ENCODE measurements at places on chromosomes 11 and 22. TPM values are rescaled to one million over a fixed set of nuclear protein-coding genes. Genes with fewer than 3 reads are reported as not detected.

The OR52E8 gene
- total RNA-seq, result not detected

The CNIH2 gene
- not detected for total RNA-seq

DNA sequence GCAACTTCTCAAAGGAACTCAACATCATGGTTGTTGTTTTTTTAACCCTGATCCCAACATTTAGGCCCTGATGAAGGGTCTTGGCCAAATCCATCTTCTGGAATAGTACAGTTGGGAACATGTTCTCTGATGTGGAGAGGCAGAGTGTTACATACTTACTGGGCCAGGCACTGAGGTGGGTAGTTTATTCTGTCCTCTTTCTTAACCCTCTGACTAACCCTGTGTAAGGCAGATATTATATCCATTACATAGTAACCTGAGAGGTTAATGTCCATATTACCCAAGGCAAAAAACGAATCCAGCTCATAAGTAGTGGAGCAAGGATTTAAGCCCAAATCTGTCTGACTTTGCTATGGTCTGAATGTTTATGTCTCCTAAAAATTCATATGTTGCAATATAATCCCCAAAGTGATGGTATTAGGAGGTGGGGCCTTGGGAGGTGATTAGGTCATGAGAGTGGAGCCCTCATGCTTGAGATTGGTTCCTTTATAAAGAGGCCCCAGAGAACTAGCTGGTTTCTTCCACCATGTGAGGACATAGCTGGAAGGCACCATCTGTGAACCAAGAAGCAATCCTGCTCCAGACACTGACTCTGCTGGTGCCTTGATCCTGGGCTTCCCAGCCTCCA, 16.3 kb downstream of the PPFIBP2 start:
- H3K27ac ChIP-seq, result no peak overlapping the region
- H3K27me3 ChIP-seq, result no peaks in the 10 kb centered on the region
- peaks cover 37% of the 10 kb centered on the region for H3K4me1 ChIP-seq
- no peak overlapping the region for H3K4me3 ChIP-seq

GRCh38 chr11:113263458-113264259, 50.7 kb upstream of the TTC12 start:
- H3K4me1 ChIP-seq, result no peaks in the 10 kb centered on the region
- no peaks in the 10 kb centered on the region for H3K36me3 ChIP-seq
- no peak for DNase-seq
- H3K4me3 ChIP-seq, result no peak overlapping the region
- no peaks in the 10 kb centered on the region for H3K27me3 ChIP-seq

GRCh38 chr22:46238541-46238940, 11.6 kb downstream of the CDPF1 start:
- H3K27me3 ChIP-seq, result no peaks in the 10 kb centered on the region
- H3K4me3 ChIP-seq, result no peak overlapping the region
- H3K27ac ChIP-seq, result peak overlapping the region; percentile 30

The MMP8 gene
- total RNA-seq, result 0.59 TPM

The TEF gene
- 23.9 TPM for total RNA-seq

DNA sequence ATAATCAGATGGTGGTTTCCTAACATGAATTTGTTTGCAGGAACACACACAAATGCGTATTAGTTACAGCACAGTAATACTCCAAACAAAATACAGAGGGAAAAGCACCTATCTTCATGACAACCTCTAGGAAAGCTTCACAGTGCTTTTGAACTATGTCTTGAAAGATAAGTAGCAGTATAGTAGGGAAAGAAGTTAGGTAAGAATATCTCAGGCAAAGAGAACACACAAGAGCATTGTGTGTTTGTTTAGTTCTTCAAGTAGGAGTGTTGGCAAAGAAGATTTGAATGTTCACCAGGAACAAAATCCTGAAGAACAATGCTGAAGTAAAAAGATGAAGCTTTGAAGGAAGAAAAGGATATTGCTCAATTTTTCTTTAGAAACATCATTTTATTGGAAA, 54.1 kb downstream of the ANO5 start:
- peaks cover 44% of the 10 kb centered on the region for H3K36me3 ChIP-seq
- H3K4me3 ChIP-seq, result no peak overlapping the region
- DNase-seq, result no peak
- no peak overlapping the region for H3K27ac ChIP-seq
- no peaks in the 10 kb centered on the region for H3K4me1 ChIP-seq
- H3K27me3 ChIP-seq, result no peaks in the 10 kb centered on the region

- H3K27me3 ChIP-seq, result no peaks in the 10 kb centered on the region
- no peak for DNase-seq
- H3K36me3 ChIP-seq, result no peaks in the 10 kb centered on the region
These were observed 3.9 kb downstream of the KLHL35 start for GRCh38 chr11:75428989-75429640.

GRCh38 chr22:20590477-20591294, 83.3 kb downstream of the MED15 start:
- H3K27ac ChIP-seq, result no peak overlapping the region
- no peaks in the 10 kb centered on the region for H3K4me1 ChIP-seq
- peaks cover 21% of the 10 kb centered on the region for H3K36me3 ChIP-seq
- no peaks in the 10 kb centered on the region for H3K27me3 ChIP-seq

DNA sequence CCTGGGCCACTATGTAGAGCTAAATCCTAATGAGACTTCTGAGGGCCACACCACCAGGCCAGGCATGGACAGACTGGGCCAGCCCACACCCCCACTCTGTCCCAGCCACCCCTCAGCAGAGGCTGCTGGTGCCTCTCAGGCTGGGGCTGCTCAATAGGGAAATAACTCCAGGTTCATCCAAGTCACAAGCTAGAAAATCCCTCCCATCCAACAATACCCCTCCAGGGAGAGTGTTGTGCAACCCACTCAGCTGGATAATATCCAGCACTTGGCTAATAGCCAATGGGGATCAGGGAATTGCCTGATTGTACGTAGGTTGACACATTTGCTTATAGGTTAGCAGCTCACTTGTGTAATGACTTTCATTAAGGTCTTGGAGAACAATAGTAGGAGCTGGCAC, 64.1 kb upstream of the WNT11 start:
- no peaks in the 10 kb centered on the region for H3K27me3 ChIP-seq
- peak overlapping the region; percentile 21 for H3K27ac ChIP-seq
- H3K4me1 ChIP-seq, result no peaks in the 10 kb centered on the region

DNA sequence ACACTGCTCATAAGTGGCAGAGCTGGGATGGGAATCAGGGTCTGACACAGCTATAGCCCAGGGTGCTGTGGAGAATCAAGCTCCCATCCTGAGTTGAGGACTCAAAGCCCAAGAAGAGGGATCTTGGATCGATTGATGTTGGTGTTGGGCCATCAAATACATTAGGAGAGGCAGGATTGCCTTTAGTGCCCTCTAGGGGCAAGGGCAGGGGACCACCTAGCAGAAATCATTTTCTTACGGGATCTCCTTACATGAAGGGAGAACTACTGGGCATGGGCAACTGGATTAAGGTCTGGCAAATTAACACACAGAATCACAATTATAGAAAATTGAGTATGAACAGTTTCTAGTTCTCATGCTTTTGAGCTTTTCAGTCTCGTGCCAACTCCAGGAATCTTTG, 24.9 kb upstream of the EMSY start:
- H3K4me3 ChIP-seq, result no peak overlapping the region
- H3K27ac ChIP-seq, result no peak overlapping the region
- no peaks in the 10 kb centered on the region for H3K4me1 ChIP-seq
- no peaks in the 10 kb centered on the region for H3K36me3 ChIP-seq
- no peak for DNase-seq

DNA sequence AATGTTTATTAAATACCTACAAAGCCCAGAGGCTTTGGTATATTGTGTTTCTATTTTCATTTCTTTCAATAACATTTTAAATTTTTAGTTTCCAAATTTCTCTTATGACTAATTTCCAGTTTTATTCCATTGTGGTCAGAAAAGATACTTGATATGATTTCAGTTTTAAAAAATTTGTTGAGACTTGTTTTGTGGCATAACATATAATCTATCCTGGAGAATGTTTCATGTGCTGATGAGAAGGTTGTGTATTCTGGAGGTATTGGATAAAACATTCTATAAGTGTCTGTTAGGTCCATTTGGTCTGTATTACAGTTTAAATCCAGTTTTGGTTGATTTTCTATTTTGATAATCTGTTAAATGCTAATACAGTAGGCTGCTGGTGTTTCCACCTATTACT, 9.8 kb upstream of the RAG1 start:
- no peak overlapping the region for H3K4me3 ChIP-seq
- H3K27me3 ChIP-seq, result no peaks in the 10 kb centered on the region
- no peaks in the 10 kb centered on the region for H3K4me1 ChIP-seq
- H3K36me3 ChIP-seq, result no peaks in the 10 kb centered on the region

GRCh38 chr11:131653260-131653659, 282.8 kb downstream of the NTM start:
- no peak for DNase-seq
- H3K36me3 ChIP-seq, result no peaks in the 10 kb centered on the region
- H3K27me3 ChIP-seq, result no peaks in the 10 kb centered on the region
- H3K4me3 ChIP-seq, result no peak overlapping the region
- H3K27ac ChIP-seq, result no peak overlapping the region
- no peaks in the 10 kb centered on the region for H3K4me1 ChIP-seq

The H19 gene
- 4,559 TPM for total RNA-seq

GRCh38 chr11:72720784-72721183, 31.4 kb downstream of the ARAP1 start:
- H3K4me1 ChIP-seq, result peaks cover 52% of the 10 kb centered on the region
- peak overlapping the region; percentile 89 for H3K27ac ChIP-seq
- peak overlapping the region; percentile 76 for H3K4me3 ChIP-seq
- H3K27me3 ChIP-seq, result no peaks in the 10 kb centered on the region
- H3K36me3 ChIP-seq, result no peaks in the 10 kb centered on the region
- DNase-seq, result no peak

- H3K27ac ChIP-seq, result peak overlapping the region; percentile 82
- DNase-seq, result peak; percentile 55
- peaks cover 31% of the 10 kb centered on the region for H3K4me1 ChIP-seq
- H3K36me3 ChIP-seq, result no peaks in the 10 kb centered on the region
- H3K27me3 ChIP-seq, result no peaks in the 10 kb centered on the region
- H3K4me3 ChIP-seq, result peak overlapping the region; percentile 88
These were observed 797 bp downstream of the LGR4 start for GRCh38 chr11:27471589-27472397.

DNA sequence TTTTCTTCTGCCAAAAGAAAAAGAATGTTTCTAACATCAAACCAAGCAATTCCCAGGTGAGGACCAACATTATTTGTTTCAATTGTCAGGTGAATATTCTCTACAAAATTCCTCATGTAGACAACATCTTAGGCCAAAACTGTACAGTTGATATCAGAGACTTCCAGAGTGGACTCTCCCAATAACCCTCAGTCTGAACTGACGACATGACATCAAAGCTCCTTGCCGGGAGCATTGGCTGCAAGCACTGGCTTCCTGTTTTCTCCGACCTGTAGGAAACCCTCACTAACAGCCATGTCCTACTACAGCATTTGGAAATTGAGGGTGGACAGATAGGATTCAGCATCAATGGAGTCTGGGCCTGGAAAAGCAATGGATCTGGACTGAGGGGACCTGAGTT, 30.5 kb upstream of the MRGPRX1 start:
- peaks cover 5% of the 10 kb centered on the region for H3K27me3 ChIP-seq
- no peak for DNase-seq
- no peaks in the 10 kb centered on the region for H3K4me1 ChIP-seq
- H3K4me3 ChIP-seq, result no peak overlapping the region
- no peak overlapping the region for H3K27ac ChIP-seq

DNA sequence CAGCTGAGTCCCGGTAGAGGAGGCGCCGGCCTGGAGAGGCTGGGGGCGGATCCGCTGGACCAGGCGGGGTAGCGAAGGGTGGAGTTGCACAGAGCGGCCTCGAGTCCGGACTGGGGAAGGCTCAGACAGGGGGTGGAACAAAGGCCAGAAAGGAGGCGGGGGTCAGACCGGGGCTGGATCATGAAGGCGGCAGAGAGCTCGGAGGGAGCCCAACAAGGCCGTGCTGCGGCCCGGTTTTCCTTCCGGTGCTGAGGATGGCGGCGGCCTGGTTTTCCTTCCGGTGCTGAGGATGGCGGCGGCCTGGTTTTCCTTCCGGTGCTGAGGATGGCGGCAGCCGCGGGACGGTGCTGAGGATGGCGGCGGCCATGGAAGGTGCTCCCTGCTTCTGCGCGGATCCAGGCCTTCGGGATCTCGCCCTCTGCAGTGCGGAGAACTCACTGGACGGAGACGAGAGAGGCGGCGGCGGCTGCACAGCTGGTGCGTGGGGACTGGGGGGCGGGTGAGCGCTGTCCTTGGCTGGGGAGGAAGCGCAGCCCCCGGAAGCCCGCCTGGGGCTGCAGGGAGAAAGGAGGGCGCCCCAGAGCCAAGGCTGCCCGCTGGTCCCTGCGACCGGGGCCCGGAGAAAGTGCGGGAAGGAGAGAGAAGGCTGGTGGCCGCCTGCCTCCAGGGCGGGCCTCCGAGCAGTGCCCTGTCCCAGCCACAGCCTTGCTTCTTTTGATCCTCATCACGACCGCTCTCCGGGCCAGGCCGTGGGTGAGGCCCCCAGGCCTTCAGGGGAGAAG, 350.4 kb upstream of the B3GAT1 start:
- H3K27ac ChIP-seq, result no peak overlapping the region
- no peaks in the 10 kb centered on the region for H3K27me3 ChIP-seq
- no peak overlapping the region for H3K4me3 ChIP-seq

The FXYD2 gene
- not detected for total RNA-seq

DNA sequence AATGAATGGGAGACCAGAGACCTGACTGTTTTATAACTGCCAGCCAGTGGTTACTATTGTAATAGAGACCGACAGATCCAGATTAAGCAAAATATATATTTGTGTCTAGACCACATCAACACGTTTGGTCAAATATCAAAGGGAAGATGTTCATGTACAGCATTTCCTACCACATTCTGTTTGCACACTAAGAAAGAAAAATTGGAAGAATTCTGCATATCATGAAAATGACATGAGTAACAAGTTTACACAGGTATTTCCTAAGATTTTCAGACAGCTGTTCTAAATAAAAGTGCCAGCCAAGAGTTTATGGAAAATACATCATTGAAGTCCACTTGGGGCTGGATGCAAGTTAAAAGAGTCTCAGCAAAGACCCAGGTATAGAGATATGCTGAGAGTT, 145.5 kb upstream of the ANO3 start:
- H3K36me3 ChIP-seq, result no peaks in the 10 kb centered on the region
- H3K4me1 ChIP-seq, result no peaks in the 10 kb centered on the region
- no peak overlapping the region for H3K27ac ChIP-seq
- H3K4me3 ChIP-seq, result no peak overlapping the region

The BBOX1 gene
- 0.79 TPM for total RNA-seq

- H3K36me3 ChIP-seq, result no peaks in the 10 kb centered on the region
- no peak overlapping the region for H3K4me3 ChIP-seq
- no peak overlapping the region for H3K27ac ChIP-seq
- H3K27me3 ChIP-seq, result no peaks in the 10 kb centered on the region
- DNase-seq, result no peak
These were observed 213.6 kb upstream of the SESN3 start for GRCh38 chr11:95444309-95445241.

- no peaks in the 10 kb centered on the region for H3K4me1 ChIP-seq
- H3K4me3 ChIP-seq, result no peak overlapping the region
- H3K36me3 ChIP-seq, result no peaks in the 10 kb centered on the region
- H3K27ac ChIP-seq, result no peak overlapping the region
These were observed 19.5 kb upstream of the MS4A8 start for GRCh38 chr11:60679879-60680278.

GRCh38 chr22:22674467-22674866, 30.1 kb downstream of the GGTLC2 start:
- H3K27me3 ChIP-seq, result peaks cover 21% of the 10 kb centered on the region
- H3K4me3 ChIP-seq, result no peak overlapping the region
- no peaks in the 10 kb centered on the region for H3K36me3 ChIP-seq
- DNase-seq, result no peak
- H3K27ac ChIP-seq, result no peak overlapping the region

GRCh38 chr11:102950622-102951081, 4.9 kb downstream of the MMP13 start:
- H3K27me3 ChIP-seq, result no peaks in the 10 kb centered on the region
- DNase-seq, result no peak
- no peaks in the 10 kb centered on the region for H3K4me1 ChIP-seq
- no peak overlapping the region for H3K27ac ChIP-seq
- H3K4me3 ChIP-seq, result no peak overlapping the region

- DNase-seq, result no peak
- no peak overlapping the region for H3K27ac ChIP-seq
- H3K4me1 ChIP-seq, result peaks cover 17% of the 10 kb centered on the region
- no peaks in the 10 kb centered on the region for H3K27me3 ChIP-seq
These were observed 139.5 kb downstream of the SOX6 start for GRCh38 chr11:16216831-16217230.

All from psoas muscle (tissue), 8 donors.